ENCODE measurements at places on chromosomes 5 and 9.

DNA sequence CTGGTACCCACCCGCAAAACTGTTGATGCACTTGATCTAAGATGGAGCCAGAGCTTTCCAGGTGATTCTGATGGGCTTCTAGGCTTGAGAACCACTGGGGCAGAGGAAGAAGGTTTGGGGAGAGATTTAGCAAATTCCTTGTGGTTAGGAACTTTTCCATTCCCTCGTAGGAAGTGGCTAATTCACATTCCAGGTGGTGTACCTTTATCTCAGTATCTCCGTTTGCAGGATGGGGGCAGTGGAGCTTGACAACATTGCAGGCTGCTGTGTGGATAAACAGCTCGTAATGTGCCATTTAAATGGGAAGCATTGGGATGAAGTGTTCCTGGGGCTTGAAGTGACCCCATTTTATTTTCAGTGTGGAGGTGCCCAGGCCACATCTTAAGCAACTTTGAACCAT, 172.9 kb upstream of the IL12B start:
- no peak for DNase-seq

DNA sequence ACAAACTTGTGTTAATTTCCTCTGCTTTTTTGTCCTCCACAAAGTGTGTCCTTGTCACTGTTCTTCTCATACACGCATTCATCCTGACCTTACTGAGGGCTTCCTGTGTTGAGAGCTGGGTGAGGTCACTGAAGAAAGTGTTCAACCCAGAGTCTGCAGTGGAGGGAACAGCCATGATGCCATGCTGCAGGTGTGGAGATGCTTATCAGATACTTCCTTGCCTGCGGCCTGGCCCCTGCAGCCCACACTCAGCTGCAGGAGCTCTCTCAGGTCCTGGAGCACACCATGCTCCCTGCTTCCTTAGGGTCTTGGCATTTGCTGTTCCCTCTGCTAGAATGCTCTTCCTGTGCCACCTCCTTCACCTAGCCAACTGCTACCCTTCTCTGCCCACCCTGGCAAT, 108.1 kb upstream of the SPRY4 start:
- DNase-seq = peak; percentile 42

- no peak for DNase-seq
Measured at GRCh38 chr5:180594311-180595045, 3.2 kb upstream of the SCGB3A1 start.

DNA sequence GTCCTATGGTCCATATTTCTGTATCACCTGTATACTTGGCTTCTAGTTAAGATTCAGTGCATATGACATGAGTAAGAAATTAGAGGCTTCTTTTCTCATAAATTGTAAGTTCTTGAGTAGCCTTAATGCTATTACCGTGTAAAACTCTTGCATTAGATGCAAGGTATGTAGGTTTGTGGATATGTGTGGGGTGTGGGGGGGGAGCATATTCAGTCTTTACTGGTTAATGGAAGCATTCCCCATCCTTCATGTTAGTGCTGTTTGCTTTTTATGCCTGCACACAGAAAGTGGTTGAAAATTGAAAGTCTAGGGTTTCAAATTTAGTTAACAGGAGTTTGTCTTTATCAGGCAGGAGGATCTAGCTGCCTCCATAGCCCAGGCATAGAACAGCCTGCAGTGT, 16.1 kb downstream of the RAI14 start:
- no peak for DNase-seq

GRCh38 chr9:70488098-70488792, 73.8 kb upstream of the KLF9 start:
- DNase-seq = no peak

GRCh38 chr5:149545327-149545726, 5.9 kb downstream of the CSNK1A1 start:
- no peak for DNase-seq

DNA sequence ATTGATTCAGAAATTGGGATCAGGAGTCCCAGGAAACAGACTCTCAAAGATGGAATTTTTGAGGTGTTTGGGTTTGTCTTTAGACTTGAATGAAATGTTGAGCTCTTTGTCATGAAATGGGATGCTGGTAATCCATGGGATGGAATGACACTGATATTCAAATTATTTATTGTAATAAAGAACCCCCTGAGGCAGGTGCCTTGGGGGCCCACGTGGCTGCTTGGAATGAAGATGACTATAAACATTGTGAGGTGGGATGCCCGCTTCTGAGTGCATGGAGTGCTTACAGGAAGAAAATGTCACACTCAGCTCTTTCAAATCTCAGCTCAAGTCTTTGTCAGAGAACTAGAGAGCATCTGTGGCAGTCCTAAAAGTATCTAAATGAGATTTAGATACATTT, 9.6 kb upstream of the C1QTNF2 start:
- DNase-seq = no peak

- DNase-seq = no peak
Measured at GRCh38 chr5:43227655-43228054, 35.6 kb downstream of the NIM1K start.

DNA sequence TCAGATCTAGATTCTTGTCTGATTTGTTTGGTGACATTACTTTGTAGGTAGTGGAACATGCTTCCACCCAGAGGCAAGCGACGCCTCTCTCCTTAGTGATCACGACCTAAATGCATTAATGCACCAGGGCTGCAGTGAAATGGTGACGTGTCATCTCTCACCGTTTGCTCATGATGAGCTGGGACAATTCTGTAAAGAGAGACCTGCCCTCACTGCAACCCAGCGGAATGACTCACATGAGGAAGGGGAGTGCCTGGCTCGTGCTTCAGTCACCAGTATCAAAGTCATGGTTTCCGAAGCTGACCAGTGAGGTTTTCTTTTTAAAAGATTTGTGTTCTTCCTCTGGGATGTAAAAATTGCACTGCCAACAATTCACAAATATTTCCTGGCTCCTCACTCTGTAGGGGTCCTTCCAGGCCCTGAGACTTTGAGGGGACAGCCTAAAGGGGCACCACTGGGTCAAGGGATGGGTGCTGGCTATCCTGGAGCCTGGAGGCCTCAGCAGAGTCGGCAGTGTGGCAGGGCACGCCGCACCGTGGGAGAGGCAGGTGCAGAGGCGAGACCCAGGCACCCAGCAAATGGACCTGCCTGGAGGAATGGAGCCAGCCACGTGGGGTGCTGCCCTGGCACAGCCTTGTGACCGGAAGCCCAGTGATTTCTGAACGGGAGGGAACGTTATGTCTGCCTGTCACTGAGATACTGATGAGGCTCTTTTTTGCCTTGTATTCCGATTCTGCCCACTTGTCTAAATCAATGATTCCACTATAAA, 17.3 kb downstream of the QSOX2 start:
- no peak for DNase-seq

DNA sequence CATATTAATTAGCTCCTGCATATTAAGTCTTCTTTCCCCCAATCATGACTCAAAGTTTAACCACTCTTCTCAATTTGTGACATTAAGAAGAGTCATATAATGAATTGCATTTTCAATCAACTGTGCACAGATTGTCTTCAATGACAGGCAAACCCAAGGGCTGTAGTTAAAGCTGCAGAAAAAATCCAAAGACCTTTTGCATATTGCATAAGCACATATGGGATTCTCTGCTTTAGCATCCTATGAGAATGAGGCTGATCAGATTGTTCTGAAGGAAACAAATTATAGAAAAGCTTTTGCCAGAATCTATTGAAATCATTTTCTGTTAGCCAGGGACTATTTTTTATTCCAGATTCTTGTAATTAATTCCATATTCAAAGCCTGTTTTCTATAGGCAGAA, 112.3 kb downstream of the FAM170A start:
- DNase-seq = no peak

DNA sequence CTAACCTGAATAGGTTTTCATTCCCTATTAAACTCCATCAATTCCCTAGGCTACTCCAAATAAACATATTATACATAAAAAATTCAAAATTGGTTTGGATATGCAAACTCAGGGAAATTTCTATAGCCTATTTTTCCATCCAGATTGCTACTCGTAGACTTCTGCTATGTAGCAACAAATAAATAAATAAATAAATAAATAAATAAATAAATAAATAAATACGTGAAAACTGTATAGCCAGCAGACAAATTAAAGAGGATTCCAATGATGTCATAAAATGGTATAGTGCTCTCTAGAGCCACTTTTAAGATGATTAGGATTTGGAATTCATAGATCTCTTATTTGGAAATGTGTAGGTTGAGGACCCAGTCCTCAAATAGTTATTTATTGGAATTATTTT, 1193.2 kb upstream of the NUDT12 start:
- no peak for DNase-seq

DNA sequence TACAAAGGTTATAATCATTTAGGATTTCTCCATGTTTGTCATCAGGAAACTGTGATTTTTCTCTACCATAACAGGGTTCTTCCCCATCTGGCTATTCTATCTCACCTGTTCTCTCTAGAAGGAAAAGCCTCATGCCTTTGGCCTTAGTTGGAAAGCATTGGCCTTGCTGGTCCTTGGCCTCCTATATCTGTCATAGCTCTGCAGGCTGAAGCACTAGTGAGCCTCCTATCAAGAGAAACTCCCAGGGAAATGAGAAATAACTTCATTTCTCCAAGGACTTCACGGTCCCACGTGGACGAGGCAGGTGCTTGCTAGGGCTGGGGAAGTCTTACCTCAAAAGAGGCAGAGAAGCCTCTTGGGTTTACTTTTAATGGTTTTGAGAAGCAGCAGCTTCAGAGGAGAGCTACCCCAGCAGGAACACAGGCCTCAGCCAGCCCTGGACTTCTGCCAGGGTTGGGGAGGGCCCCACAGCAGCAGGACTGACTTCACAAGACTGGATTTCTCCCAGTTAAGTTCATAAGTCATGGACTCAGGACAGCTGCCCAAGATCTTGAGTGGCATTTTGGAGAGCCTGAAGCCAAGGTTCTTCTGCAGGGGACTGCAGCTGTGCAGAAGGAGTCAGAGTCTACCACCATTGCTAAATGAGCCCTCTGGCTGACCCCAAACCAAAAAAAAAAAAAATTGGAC, 15.8 kb upstream of the PSAT1 start:
- no peak for DNase-seq

All from activated T-helper 1 cell treated with Interleukin-2 at 50 U/mL for 16 hours (primary cell).